ENCODE measurements at places on chromosomes 5 and 9.

GRCh38 chr5:33855396-33855795, 36.4 kb downstream of the ADAMTS12 start:
- DNase-seq, result no peak

GRCh38 chr5:151688436-151688835, 1.7 kb upstream of the SPARC start:
- DNase-seq, result no peak

DNA sequence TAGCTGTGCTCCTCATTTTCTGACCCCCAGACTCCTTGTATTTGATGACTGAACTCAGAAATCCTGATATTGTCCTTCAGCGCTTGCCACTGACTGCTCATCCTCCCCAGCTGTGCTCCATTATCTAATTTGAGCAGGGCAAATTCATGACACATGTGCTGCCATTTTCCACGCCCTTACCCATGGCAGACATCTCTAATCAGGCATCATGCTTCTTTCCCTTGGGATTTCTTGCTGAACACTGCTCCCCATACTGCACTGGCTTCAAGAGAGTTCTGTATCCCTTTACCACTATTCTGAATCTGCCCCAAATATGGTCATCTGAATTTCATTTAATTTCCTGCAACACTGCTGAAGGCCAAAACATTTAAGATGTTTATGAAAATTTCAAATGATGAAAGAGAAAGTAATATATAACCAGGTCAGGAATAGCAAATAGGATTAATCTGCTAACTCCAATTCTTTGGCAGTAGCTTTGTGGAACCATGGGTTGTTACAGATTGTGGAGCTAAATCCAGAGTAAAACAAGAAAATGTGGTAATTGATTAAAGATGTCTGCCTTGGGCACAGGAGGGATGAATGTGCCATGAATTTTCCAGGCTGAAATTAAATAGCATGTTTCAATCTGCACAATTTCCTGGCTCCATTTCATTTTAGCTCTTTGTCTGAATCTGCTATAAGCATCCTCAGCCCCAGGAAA, 93.6 kb downstream of the CYFIP2 start:
- no peak for DNase-seq

DNA sequence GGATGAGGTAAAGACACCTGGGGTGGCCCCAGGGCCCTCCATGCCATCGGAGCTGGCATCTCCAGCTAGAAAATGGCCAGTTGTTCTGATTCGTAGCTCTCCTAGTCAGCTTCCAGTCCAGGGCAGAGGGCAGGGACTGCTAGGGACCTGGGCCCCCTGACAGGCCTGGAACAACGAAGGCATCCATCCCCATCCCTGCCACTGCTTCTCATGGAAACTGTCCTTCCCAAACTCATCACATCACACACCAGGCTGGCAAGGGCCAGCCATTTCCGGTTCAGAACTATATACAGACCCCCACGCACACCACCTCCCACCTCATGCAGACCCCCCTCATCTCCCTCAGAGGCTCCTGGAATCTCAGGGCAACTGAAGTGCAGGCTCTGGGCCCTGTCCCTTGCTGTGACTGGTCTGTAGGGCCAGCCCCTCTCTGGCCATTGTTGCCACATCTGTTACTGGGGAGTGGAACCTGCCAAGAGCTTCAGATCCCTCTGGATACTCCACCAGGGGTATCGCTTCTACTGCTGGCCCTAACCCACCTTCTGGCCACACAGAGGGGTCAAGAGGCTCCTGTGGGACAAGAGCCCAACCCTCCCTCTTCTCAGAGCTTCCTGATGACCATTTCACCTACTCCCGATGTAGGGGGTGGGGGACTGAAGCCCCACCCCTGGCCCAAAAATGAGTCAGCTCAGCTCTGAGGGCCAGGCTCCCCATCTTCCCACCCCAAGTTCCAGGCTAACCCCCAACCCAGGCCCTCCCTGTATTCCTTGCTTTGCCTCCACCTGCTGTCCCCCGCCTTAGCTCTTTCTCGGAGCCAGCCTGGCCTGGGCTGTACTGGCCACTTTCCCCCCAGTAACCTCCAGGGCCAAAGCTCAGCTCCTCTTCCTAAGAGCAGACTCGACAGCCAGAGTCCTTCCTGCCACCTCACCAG, 1.2 kb upstream of the MZB1 start:
- DNase-seq, result no peak

DNA sequence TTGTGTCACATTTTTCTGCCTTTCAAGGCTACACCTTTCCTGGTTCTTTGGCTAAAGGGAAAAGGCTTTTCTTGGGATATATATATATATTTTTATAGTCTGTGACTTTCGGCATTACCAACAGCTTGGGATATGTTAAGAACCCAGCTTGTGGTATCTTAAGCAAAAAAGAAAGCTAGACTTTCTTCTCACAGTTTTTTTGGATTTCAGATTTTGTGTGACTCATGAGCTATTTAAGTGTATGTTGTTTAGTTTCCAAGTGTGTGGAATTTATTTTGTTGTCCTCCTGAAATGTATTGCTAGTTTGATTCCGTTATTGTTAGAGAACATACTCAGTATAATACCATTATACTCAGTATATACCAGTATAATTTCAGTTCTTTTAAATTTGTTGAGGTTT, 64.8 kb downstream of the ERCC6L2 start:
- DNase-seq, result no peak

- DNase-seq, result no peak
Measured at GRCh38 chr5:97752871-97753270, 569.8 kb upstream of the RIOK2 start.

DNA sequence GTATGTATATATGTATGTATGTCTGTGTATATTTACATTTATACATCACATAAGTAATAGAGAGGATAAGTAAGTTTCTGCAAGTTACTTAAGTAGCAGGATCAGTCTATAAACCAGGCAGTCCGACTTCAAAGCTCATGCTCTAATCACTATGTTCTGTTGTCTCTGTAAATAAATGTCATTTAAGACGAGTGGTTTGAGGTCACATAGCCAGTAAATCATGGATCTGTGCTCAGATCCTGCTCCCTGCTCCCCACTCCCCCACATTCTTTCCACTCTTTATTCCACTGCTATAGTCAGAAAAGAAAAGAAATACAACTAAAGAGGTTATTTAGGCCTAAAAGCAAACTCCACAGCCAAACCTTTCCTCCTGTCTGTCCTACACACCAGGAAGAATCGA, 90.4 kb downstream of the SERINC5 start:
- no peak for DNase-seq

DNA sequence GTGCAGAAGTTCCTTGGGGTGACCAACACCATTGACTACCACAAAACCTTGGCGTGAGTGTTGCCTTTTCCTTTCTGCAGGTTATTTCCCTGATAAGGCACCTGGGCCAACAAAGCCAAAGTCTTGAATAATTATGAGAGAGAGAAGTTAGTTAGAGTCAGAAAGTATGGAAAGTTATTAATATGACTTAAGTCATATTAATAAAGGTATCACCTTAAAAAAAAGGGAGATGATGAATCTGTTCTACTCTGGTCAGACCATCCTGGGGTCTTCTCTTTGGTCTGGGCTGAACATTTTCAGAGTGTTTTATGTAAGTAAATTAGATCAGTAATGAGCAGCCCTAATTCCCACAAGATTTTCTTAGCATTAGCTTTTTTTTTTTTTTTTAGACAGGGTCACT, 41.8 kb downstream of the NDST1 start:
- DNase-seq, result no peak

GRCh38 chr5:106986006-106986405, 684.7 kb downstream of the EFNA5 start:
- no peak for DNase-seq

- no peak for DNase-seq
Measured at GRCh38 chr5:128273736-128274135, 190.2 kb downstream of the SLC12A2 start.

Measured in stimulated activated CD8-positive, alpha-beta memory T cell treated with anti-CD3 and anti-CD28 coated beads, Interleukin-4, amount 100 ng/mL, for 1 hour (primary cell).